ENCODE measurements at places on chromosomes 3 and 15.

DNA sequence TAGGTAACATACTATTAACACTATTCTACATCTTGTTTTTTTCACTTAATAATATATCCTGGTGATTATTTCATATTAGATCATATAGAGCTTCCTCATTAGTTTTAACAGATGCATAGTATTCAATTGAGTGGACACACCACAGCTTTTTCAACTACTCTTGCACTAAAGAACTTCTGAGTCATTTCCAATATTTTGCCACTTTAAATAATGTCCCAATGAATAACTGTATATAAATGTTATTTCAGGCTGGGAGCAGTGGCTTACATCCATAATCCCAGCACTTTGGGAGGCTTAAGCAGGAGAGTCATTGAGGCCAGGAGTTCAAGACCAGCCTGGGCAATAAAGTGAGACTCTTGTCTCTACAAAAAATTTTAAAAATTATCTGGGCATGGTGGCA, 26.9 kb downstream of the MAP1A start:
- no peak for DNase-seq

DNA sequence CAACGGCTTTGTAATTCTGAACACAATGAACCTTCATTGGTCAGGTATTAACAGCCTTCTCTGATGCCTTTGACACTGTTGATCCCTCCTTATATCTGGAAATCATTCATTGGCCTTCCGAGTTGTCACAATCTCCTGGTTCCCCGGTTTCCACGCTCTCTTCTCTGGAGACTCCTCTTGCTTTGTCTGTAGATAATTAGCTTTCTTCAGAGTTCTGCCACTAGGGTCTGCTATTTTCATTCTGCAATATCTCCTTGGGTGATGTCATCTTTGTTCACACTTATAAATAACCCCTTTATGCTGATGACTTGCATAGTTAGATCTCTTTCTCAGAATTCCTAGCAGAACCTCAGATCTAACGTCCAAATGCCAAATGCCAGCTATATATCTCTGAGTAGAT, 583.8 kb upstream of the ZNF717 start:
- no peak for DNase-seq

DNA sequence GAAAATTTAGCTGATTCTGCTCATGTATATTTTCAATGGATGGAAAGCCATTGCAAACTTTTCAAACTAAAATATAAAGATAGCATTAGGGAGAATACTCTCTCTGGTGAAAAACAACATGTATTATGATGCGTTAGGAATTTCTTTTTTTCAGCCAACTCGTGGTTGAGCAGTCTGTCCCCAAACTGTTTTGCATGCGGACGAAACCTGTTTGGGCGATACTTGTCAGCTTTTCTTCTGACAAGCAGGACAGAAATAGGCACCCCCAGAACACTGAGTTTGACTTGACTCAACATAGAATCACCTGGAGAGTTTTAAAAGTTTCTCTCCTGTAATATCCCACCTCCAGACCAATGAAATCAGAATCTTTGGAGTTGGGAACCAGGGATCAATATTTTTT, 417.5 kb upstream of the TPRG1 start:
- DNase-seq: no peak

DNA sequence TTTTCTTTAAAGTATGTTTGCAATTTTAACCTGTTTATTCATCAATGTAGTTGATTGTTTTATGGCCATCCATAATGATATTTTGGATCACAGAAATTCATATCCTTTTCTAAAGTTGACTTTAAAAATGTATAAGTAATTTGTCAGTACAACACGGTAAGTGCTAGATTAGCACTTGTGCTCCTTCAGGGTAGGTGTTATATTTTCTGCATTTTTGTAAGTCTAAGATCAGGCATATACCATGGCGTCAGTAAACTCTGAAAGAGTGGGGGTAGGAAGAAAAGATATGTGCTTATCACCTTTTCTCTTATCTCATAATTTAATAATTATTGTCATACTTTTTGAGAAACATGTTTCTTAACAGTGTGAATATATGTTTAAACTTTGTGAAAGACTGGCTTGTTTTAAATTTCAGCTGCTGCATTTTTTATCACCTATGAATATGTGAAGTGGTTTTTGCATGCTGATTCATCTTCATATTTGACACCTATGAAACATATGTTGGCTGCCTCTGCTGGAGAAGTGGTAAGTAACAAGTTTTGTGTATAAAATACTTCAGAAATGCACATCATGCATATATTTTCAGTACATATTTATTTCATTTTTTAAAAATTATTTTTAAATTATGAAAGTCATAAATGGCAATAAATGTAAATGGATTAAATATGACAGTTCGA, 22.1 kb downstream of the SLC25A26 start:
- DNase-seq: no peak

DNA sequence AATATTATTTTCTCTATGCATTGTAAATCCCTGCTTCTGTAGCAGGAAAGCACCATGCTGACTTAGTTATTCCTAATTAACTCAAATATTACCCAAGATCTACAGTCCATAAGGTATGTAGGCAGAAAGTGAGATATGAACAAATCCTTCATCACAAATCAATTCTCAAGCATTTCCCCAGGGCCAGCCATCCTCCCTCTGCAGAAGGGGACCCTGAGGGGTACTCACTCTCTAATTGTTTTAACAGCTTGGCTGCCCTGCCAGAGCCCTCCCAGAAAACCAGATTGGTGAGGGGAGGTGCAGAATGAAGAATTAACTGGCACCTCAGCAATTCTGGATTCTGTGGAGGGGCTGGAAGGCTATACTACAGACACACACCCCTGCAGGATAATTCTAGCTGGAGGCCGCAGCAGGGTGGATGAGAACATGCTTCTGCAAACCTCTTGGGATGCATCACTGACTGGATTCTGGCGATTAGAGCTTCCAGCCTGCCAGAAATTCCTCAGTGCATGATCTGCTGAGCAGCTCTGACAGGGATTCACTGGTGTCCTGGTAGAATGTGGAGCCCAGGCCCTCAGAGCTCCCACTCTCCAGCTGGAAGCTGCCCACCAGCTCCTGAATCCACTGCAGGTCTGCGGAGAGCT, 88.6 kb upstream of the HERC1 start:
- no peak for DNase-seq
